ENCODE measurements at places on chromosomes 5 and 9.

DNA sequence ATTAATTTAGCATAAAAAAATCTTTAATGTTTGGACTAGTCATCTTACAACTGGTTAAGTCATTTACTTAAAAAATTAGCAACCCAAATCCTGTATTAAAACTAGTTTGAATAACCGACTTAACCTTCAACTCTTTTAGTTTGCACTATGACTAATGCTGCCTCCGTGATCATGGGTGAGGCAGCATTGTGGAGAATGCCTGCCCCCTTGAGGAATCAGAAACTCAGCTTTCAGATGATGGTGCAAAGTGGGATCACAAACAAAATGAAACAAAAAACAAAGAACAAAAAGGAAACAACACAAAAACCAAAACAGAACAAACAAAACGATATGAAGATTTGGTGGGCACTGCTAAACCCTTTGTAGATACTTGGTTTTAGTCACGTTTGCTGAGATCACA is 127.0 kb upstream of the PALM2AKAP2 start:
- no peak for DNase-seq

DNA sequence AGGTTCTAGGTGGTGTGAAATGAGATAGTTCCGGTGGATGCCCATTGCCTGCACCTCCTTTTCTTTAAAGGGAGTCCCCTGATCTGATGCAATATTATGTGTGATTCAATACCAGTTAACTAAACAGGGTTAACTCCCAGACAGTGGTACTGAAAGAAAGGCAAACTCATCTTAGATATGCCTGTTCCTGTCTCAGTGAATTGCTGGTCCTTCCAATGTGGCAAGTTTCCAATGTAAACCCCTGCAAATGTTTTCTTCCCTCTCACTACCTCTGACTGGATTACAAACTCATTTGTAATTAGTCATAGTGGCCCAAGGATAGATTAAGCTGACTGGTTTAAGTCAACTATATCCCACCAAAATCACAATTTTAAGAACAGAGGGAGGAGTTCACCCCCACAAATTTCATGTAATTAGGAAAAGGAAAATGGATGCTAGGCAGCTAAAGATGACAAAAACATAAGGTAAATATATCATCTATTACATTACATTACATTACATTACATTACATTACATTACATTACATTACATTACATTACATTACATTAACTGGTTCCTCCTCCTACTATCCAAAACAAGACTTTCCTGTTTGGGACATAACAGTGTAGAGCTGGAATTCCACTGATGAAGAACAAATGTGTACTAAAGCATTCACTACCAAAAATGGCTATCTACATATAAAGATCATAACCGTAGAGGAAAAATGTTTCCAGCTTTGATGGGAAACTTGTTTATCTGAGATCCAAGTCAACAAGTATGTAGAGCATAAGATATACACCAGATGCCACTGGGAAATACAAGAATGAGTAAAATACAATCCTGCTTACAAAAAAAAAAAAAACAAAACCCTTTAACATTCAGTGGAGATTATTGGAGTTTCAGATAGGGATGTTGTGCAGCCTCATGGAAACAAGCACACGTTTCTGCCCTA is 121.5 kb upstream of the SNX2 start:
- no peak for DNase-seq

DNA sequence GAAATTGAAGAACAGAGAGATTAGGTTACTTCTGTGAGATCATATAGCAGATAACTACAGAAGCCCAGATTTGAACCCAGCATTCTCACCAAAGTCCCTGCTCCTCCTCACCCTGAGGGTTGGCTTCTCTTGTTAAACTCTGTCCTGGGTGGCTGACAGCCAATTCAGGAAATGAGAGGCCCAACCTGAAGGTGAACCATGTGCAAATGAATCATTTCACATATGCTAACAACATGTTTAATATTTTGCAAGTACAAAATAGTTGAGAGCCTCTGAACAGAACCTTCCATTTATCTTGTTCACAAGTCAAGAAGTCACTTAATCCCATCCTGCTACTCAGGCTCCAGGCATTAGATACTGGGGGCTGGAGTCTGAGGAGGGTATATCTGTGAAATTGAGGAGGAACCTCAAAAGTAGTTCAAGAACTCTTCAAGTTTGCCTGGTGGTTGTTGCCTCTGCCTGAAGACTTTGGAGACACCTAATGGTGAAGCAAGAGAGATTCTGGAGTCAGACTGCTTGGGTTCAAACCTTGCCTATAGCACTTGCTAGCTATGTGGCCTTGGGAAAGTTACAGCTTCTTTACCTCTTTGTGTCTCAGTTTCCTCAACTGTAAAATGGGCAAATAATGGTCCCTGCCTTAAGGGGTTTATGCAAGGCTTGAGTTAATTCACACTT is 564.0 kb downstream of the PSAT1 start:
- no peak for DNase-seq

- DNase-seq = no peak
These were observed 5.4 kb upstream of the GBGT1 start for GRCh38 chr9:133169102-133169501.

GRCh38 chr9:69976152-69976551 is 67.5 kb upstream of the MAMDC2 start:
- no peak for DNase-seq

GRCh38 chr9:78314953-78315870 is 18.3 kb downstream of the PSAT1 start:
- DNase-seq = no peak

GRCh38 chr9:132647806-132648205 is 22.0 kb downstream of the DDX31 start:
- no peak for DNase-seq

DNA sequence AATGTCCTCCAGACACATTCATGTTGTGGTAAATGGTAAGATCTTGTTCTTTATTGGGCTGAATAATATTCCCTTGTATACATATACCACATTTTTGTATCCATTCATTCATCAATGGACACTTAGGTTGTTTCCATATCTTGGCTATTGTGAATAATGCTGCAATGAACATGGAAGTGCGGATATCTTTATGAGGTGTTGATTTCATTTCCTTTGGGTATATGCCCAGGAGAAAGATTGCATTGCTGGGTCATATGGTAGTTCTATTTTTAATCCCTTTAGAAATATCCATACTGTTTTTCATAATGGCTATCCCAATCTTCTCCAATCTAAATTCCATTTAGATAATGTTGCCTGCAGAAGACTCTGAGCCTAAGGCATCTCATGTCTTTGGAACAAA is 78.0 kb upstream of the TNC start:
- DNase-seq = no peak

DNA sequence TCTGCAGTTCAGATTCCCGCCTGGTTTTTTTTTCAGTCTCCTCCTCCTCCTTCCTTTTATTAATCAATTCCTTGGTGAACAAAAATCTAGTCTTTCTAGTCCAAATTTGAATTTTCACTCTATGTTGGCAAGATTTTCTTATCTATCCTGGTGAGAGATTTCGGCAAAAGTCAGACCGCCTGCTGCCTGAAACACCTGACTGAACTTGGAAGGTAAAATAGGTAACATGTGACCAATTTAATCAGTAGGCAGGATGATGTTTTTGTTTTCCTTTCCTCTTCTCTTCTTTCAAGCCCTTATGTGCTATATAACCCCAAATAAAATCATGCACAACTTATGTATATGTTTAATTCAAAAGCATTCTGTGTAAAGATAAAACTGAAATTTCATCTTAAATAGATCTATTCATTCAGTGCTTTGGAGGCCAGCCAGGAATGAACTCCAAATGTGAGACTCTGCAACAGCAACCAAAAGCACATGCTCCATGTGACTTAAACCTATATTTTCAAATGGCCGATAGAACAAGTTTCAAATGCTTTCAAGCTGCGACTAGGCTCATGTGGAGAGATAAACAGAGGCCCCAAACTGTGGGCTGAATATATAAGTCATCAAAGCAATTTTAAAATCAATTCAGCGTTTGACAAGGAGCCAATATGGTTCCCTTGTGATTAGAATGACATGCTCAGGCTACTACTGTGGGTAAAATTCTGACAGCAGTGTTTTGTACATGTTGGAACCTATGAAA is 100.4 kb upstream of the SEMA6A start:
- DNase-seq = no peak

GRCh38 chr5:79702606-79703380 is 13.2 kb downstream of the CMYA5 start:
- no peak for DNase-seq

GRCh38 chr9:69122082-69122548 is 52.0 kb upstream of the TJP2 start:
- DNase-seq = no peak

- DNase-seq = no peak
These were observed 407.2 kb upstream of the PIK3R1 start for GRCh38 chr5:67808340-67808739.

- peak; percentile 56 for DNase-seq
These were observed 89.9 kb upstream of the CLINT1 start for GRCh38 chr5:157948738-157949410.

- no peak for DNase-seq
These were observed 40.0 kb downstream of the LURAP1L start for GRCh38 chr9:12814877-12815237.

- no peak for DNase-seq
These were observed 273.8 kb upstream of the RPS23 start for GRCh38 chr5:82551840-82552385.

GRCh38 chr5:33306758-33307157 is 134.0 kb upstream of the TARS1 start:
- no peak for DNase-seq

GRCh38 chr5:132853790-132854189 is 12.5 kb downstream of the GDF9 start:
- DNase-seq = no peak

DNA sequence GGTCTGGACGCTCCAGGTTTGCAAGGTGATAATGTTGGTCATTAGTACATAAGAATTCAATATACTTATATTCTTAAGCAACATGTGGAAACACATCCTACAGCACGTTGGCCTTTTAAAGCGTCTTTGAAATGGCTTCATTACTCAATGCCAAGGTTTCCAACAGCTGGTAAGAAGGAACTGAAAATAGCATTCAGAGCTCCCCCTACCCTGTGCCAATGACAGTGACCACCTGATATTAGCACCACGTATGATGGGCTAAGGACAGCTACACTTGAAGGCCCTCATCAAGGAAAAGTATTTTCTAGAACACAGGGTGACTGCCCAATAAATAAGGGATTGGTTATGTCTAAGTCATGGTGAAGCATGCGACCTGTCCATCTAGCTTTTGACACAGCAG is 9.9 kb downstream of the ZNF622 start:
- no peak for DNase-seq

- DNase-seq = no peak
These were observed 15.5 kb upstream of the SMC2 start for GRCh38 chr9:104078596-104078995.

DNA sequence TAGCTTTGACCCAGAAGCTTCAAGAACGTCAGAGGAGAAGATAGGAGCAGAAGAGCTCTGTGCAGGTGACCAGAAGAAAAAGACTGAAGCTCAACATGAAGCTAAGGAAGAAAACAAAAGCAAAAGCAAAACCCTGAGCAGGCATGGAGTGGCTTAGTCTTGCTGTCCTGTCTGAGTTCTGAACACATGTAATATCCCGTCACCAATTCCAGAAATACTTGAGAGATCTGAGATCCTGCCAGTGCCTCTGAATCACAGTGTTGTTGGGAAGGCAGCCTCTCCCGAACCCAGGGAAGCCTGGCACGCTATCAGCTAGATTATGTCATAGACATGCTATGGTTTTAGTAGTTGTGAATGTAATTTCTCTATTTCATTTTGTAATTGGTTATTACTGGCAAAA is 235.7 kb downstream of the ICE1 start:
- no peak for DNase-seq

DNA sequence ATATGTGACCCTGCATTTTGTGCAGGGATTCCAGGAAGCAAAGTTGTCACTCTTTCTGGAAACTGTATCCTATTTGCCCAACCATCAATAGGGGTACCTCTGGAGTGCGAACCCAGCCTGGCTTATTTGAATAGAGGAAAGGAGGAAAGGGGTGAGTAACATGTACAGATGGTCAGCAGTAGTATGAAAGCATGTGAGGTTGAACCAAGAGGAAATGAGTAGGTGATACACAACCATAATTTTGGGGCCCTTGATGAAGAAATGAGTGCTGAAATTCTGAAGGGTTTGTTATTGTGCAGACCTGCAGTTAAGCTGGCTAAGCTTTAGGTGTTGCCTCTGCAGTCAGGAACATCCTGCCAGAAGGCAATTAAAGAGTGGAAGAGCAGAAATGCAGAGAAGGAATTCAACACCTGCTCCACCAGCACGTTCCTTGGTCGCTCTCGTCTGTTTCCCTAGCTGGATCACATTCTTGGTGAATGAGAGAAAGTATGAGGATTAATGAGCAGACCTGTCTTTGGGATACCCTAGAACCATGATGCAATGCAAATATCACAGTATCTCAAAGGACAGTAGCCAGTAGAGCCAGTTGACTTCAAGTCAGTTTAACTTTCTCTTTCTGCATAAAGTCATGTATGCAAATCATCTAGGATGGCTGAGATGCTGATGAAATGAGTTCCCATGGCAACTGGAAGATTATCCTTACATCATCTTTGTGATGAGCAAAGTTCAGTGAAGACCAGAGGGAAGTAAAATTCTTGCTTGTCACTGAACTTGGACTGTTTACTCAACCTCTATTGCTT is 13.2 kb upstream of the IL12B start:
- DNase-seq = no peak

DNA sequence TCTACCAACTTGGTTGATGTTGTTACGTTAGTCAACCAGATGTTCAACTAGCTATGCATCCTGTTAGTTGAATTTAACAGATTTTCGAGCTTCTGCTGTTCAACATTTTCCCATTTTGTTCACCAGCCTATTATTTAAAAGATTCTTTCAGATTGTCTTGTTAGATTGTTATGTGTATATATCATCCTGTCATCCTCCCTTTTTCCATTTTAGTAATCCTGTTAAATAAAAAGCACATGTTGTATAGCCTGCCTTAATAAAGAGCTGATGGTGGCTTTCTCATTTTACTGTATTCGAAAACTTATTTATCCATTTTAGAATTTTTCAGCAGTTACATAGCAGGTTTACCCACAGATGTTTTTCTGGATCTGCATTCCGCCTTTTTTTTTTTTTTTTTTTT is 4.3 kb downstream of the TMEFF1 start:
- no peak for DNase-seq

DNA sequence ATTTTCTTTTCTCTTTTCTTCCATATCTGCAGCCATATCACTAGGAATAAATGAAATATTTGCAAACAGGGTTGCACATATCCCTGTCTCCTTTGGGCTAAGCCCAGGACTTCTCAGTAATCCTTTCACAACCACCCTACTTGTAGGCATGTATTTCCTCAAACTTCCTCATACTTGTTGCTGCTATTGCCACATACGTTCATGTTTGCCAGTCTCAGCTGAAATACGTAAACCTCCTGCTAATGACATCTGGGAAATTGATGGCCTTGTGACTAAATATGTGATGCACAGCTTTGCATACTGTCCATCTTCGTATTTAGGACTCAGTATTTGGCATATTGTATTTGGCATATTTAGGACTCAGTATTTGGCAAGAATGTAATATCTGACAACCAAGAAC is 224.6 kb downstream of the PLK2 start:
- no peak for DNase-seq

- DNase-seq = no peak
These were observed 15.7 kb downstream of the PNPLA7 start for GRCh38 chr9:137534256-137535119.

Measured in activated T-helper 1 cell treated with Interleukin-2 at 50 U/mL for 16 hours (primary cell).